ENCODE measurements at places on chromosomes 5 and 9.

- no peak for DNase-seq
Observed at GRCh38 chr9:20884985-20885593, 146.4 kb downstream of the HACD4 start.

DNA sequence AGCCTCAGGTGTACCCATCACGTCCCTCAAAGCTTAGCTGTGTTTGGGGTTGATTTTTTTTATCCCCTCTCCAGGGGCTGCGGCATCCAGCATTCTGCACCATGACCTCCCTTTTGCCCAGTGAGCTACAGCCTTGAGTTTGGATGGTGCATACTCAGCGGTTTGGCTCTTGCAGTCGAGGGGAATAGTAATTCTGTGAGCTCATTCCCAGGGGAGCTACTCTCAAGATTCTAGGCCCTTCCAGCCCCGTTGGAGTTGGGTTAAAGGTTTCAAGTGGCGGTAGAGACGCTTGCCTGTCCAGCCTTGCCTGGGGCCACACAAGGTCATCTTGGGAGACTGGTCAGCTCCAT, 102.2 kb upstream of the SPRY4 start:
- no peak for DNase-seq

- DNase-seq: peak; percentile 81
Observed at GRCh38 chr5:142977363-142978051, 207.3 kb downstream of the ARHGAP26 start.

GRCh38 chr9:121732886-121733285, 81.5 kb downstream of the DAB2IP start:
- DNase-seq: no peak

DNA sequence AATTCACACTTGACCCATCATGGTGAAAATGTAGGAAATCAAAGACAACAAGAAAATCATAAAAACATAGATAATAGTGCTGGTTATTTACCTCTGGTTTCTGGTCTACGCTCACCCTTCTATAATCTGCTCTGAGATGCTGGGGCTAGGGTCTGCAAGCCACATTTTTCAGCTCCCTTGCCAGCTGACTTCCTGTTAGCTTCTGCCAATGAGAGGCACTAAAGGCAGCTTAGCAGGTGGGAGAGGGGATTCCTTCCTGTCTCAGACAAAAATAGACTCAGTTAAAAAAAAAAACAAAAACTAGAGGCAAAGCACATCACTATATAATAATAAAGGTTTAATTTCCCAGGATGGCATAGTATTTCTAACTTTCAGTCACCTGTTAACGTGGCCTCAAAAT, 20.2 kb upstream of the N4BP3 start:
- DNase-seq: no peak

DNA sequence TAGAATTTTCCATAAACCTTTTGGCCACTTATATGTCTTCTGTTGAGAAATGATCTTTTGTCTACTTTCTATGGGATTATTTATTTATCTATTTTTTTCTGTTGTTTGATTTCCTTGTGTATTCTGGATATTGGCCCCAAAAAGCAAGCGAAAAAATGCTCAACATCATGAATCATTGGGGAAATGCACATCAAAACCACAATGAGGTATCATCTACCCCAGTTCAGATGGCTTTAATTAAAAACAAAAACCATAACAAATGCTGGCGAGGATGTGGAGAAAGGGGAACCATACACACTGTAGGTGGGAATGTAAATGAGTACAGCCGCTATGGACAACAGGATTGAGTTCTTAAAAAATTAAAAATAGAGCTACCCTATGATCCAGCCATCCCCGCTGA, 125.0 kb upstream of the LPCAT1 start:
- DNase-seq: no peak

- no peak for DNase-seq
Observed at GRCh38 chr5:66655395-66656324, 59.5 kb downstream of the MAST4 start.

GRCh38 chr9:69745716-69746437, 13.9 kb downstream of the PTAR1 start:
- no peak for DNase-seq

DNA sequence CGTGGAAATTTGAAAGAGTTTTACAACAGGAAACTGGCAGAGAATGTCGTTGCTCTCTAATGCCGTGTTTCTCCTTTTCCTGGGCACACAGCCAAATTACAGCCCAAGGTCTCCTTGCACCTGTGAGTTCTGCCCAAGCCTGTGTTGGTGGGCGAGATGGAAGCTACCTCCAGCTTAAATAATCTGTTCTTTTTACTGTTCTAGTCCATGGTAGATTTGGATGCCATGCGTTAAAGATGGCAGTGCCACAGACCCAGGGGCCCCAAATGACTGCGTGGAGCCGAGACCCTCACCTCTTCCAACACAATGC, 92.6 kb upstream of the IRX4 start:
- no peak for DNase-seq

GRCh38 chr5:746258-746761, 38.2 kb downstream of the ZDHHC11B start:
- no peak for DNase-seq

DNA sequence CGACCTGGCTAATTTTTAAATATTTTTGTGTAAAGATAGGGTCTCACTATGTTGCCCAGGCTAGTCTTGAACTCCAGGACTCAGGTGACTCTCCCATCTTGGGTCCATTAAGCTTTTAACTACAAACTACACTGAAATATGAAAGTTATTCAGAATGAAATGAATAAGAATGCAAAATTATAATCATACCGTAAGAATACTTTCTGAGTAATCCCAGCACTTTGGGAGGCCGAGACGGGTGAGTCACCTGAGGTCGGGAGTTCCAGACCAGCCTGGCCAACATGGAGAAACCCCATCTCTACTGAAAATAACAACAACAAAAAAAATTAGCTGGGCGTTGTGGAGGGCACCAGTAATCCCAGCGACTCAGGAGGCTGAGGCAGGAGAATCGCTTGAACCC, 1.1 kb upstream of the ORM1 start:
- DNase-seq: no peak

- DNase-seq: no peak
Observed at GRCh38 chr9:22913518-22913917, 466.9 kb downstream of the DMRTA1 start.

DNA sequence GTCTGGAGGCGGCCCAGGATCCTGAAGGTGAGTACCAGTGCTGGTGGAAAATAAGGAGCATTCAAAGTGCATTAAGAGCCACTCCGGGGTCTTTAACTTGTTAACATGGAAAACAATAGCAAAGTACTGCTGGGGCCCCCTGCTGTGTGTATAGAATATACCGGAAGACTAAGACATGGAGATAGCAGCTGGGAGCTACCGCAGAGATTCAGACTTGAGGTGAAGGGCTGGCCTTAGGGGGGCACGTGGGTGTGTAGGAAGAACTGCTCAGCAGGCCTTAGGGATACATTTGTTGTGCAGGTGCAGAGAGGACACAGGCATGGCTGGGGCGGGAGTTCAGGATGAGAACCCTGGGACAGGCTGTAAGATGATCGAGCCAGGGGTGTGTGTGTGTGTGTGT, 1.2 kb upstream of the DMRT1 start:
- no peak for DNase-seq

DNA sequence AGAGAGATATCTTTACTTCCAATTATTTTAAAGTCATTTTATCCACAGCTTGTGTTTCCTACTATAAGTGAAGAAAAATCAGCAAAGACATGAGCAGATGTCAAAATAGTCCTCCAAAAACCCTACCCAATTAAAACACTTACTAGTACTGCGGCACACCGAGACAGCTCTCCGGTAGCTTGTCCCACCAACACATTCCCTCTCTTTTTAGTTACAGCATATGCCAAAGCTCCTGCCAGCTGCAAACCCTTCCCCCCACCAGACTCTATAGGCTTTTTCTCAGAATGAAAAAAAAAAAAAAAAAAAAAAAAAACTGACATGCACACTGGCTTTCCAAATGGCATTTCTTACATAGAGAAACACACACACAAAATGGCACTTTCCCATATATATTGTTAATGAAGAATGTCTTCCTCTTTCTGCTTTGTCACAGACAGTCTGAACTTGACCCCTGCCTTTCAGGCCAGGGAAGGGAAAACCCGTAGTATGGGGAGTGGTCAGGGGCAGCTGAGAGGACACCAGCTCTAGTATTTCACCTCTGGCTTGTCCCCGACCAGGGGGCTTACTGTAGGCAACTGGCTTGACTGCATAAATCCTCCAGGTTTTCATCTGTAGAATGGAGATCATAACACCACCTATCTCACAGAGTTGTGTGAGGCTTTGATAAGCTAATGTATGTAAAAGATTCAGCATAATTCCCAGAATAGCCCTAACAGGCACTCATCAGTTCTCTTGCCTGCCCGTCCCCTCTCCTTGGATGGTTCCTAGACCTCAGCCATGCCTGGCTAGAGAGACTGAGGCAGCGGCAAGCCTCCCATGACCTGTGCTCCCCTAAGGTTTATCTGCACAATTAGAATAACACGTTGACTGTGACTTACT, 233.6 kb downstream of the CRB2 start:
- no peak for DNase-seq

DNA sequence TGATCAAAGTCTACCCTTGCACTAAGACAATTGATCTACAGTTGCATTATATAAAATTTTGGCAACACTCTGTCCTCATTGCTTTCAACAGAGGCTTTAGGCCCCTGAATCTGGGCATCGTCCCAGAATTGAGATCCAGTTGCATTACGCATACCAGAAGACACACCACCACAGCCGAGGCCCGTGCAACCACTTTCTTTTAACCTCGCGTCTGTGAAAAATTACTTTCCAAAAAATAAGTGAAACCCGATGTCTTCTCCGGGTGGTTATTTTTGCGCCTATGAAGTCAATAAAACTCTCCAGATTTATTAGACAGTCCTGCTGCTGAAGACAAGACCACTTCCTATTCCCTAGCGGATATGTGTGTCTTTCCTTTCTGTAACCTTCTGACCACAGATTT, 52.1 kb upstream of the NFIB start:
- DNase-seq: no peak

- no peak for DNase-seq
Observed at GRCh38 chr9:83430681-83431080, 107.5 kb downstream of the FRMD3 start.

DNA sequence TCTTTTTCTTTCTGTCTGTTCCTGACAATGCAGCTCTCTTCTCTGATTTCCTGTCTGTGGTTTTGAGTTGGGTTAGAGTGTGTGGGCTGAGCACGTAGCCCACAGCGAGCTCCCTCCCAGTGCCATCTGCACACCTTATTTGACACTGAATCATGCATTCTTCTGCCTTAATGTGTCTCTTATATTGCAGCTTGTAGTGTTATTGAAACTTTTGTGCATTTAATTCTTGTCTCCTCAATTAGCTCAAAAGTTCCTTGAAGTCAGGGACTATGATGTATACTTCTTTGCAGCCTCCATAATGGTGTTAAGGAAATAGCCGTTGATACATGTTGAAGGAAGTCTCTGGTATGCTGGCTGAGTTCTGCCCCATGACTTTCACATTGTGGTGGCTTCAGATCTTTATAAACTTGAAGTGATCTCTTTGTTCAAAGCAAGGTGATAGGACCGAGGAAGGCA, 576.2 kb upstream of the CLINT1 start:
- DNase-seq: no peak

GRCh38 chr5:168585119-168585856, 6.1 kb upstream of the PANK3 start:
- DNase-seq: no peak

- no peak for DNase-seq
Observed at GRCh38 chr9:79408617-79409016, 163.1 kb upstream of the TLE4 start.

GRCh38 chr5:58582019-58582802, 664 bp upstream of the RAB3C start:
- no peak for DNase-seq

DNA sequence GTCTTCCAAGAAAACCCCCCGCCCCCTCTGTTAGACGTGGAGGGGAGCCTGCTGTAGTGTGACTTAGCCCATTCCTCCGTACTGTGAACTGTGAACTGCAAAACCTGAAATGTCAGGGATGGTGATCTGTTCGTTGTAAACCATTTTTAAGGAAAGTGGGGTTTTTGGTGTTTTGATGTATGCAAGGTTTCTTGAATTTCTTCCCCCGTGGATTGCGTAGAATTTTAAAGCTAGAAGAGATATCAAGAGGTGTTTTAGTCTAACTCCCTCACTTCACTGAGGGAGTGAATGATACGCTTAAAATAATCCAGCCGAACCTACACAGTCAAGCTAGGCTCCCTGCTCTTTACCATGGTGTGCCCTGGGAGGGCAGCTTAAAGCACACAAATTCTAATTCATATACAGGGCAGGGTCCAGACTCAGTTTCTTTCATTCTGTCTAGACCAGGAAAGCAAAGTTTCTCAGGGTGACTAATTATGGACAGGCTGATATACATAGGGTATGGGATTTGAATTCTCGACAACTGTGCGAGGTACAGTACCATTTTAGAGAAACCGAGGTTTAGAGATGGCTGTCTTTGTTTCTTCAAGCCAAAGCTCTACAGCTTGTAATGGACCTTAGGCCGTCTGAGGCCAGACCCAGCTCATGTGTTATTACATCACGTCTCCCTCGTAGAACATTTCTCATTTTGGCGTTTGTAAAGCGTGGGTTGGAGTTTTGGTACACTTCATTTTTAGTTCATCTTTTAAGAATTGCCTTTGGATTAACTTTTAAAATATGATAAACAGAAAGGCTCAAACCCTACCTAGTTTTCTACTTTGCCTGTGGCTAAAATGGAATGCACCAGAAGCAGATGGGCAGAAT, 2.7 kb downstream of the PTGER4 start:
- no peak for DNase-seq

GRCh38 chr5:53815471-53815870, 255.0 kb downstream of the NDUFS4 start:
- DNase-seq: no peak

- no peak for DNase-seq
Observed at GRCh38 chr5:57693488-57694305, 211.1 kb upstream of the ACTBL2 start.

- no peak for DNase-seq
Observed at GRCh38 chr9:693201-694091, 148.1 kb upstream of the DMRT1 start.

DNA sequence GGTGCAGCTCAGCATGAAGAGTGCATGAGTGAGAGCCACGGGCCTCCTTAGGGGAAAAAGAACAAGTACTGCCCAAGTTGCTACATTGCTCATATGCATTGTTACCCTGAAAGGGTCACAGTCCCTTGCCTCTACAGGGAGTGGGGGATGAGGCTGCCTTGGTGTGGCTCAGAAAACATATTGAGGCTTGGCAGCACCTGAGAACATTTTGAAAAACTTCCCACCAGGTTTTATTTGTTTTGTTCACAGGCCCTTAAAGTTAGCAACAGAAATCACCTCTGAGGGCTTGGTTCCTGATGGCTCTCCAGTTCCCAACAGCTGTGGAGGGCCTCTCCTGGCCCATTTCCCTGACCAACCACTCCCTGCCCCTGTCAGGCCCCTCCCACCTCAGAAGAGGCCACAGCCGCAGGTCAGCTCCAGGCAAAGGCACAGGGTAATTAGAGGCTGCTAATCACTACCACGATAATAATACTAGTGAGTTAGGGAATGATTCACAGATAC, 90.7 kb upstream of the ADRA1B start:
- no peak for DNase-seq

- DNase-seq: no peak
Observed at GRCh38 chr9:18896531-18897179, 136.4 kb downstream of the SAXO1 start.

DNA sequence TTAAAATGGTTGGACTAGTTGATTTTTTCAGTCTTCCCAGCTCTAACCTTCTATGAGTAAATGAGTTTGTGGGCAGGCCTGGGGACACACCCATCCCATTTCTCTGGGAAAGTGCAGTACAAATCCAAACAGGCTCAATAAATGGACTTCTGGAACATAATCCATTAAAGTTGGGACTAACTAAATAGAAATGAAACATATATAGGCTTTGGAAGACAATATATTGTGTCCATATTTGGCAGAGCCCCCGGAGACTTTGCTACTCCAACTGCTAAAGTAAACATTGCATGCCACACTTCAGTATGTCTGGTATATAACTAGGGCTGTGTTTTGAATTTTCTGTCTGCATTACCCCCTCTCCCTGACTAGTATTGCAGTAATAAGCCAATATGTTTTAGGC, 191.4 kb upstream of the DAB2 start:
- no peak for DNase-seq

Measured in SW 1271 (cell line).